ENCODE measurements at places on chromosomes 12 and 14.

DNA sequence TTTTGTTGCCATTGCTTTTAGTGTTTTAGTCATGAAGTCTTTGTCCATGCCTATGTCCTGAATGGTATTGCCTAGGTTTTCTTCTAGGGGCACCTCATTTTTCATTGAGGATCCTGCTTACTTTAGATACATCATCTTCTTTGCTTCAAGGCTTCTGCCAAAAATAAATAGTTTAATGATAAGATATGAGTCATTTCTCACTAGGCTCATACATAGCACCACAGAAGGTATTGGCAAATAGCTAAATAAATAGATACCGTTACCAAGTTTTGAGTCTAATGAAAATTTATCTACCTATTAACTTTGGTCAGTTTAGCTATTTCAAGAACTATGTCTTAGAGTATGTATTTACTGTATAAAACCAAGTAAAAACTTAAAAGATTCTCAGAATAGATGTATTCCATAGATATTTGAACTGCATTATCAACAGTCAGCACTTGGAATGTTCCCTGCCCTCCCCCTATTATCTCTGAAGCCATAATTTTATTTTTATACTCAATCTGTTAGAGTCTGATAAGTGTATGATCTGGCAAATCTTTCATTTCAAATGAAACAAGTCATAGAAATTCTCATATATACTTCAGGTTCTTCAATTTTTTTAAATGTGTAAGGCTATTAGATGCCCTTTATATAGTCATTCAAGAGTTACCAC, 310.2 kb downstream of the CCDC91 start:
- no peak for DNase-seq

DNA sequence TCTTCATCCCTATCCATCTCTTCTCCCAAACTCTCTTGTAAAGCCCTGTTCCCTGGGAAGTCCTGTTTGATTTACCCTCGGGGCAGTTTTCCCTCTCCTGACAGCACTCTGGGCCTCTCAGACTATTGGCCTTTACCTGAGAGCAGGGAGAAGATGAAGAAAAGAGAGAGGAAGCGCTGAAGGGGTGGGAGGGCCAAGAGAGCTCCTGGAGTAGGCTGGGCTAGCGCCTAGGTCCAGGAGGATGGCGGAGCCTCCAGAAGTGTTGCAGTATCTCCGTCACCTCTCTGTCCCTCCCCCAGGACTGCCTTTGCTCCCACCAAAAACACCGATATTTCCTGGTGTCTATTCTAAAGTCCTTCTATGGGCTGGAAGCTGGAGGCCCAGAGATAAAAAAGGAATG, 5.7 kb upstream of the IGFBP6 start:
- DNase-seq = no peak

- no peak for DNase-seq
These were observed 310.8 kb downstream of the BCL11B start for GRCh38 chr14:98961191-98961590.

DNA sequence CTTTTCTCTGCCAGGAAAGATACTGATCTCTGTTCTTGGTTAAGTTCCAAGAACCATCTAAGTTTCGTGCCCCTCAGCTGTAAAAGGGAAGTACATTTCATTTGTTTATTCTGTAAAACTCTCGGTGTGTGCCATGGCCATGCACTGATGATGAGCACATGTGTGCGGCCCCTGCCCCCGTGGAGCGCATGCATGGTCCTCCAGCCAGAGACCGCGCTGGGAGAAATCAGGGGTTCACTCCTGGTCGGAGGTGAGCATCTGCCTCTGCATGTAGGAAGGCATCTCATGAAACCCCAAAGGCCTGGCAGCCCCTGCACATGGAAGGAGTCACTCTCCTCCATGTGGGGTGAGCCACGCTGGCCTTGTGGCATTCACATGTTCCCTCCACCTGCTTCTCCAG, 102.5 kb upstream of the RTL1 start:
- DNase-seq = peak; percentile 40

- no peak for DNase-seq
These were observed 23.8 kb downstream of the BTG1 start for GRCh38 chr12:92121826-92122225.

GRCh38 chr12:98638009-98638408, 6.6 kb downstream of the IKBIP start:
- DNase-seq = no peak

- DNase-seq = no peak
These were observed 11.2 kb upstream of the PRPH start for GRCh38 chr12:49283541-49284429.

DNA sequence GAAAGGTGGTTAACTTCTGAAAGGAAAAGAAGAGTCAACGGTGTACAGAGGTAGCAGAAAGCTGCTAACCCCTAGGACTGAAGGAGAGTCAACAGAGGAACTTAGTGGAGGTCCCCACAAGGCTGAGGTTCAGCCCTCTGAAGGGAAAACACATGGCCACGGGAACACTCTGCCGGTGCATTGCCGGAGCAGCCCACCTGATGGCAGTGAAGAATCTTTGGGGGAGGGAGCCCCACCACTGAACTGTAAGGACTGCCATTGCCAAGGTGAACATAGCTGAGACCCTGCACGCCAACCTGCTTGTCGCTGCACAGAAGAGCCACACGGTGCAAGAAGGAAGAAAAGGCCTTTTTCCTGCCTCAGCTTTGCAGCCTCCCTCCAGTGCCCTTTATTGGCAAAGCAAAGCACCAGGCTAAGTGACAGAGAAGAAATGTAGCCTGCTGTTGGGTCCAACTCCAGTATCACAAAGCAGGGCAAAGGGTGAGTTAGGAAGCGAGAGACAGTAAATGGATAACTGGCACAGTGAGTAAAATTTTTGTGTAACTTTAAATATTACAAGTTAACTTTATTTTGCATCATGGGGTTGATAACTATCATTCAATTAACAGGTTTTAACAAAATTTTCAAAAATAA, 76.9 kb downstream of the LIN52 start:
- DNase-seq = no peak

GRCh38 chr12:25101092-25101445, 93.9 kb downstream of the DNAI7 start:
- DNase-seq = no peak

DNA sequence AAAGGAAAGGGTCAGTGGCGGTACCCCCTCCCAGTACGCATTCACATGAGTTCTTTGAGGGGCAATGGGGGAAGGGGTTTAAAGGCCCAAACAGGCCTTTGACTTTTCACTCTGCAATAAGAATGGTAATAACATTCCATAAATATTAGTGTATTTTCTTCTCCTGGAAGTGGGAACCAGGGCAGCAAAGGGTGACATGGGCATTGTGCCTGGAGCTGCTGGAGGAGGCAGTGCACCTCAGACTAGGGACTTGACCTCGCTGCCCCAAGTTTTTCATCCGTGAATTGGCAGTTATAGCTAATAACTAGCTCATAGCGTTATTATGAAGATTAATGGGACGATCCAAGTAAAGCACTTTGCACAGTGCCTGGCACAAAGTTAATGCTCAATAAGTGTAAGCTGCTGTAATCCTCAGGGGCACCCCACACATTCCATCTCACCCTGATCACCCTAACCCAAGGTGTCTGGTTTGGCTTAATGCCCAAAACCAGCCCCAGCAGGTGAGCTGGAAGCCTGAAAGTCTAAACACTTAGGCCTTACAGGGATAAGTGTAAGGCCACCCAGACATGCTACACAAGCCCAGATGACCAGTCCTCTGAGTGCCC, 2.8 kb upstream of the KCNH3 start:
- DNase-seq = no peak

- no peak for DNase-seq
These were observed 419.3 kb upstream of the SEL1L start for GRCh38 chr14:81952917-81953316.

GRCh38 chr14:90773196-90773486, 43.1 kb downstream of the TTC7B start:
- no peak for DNase-seq

DNA sequence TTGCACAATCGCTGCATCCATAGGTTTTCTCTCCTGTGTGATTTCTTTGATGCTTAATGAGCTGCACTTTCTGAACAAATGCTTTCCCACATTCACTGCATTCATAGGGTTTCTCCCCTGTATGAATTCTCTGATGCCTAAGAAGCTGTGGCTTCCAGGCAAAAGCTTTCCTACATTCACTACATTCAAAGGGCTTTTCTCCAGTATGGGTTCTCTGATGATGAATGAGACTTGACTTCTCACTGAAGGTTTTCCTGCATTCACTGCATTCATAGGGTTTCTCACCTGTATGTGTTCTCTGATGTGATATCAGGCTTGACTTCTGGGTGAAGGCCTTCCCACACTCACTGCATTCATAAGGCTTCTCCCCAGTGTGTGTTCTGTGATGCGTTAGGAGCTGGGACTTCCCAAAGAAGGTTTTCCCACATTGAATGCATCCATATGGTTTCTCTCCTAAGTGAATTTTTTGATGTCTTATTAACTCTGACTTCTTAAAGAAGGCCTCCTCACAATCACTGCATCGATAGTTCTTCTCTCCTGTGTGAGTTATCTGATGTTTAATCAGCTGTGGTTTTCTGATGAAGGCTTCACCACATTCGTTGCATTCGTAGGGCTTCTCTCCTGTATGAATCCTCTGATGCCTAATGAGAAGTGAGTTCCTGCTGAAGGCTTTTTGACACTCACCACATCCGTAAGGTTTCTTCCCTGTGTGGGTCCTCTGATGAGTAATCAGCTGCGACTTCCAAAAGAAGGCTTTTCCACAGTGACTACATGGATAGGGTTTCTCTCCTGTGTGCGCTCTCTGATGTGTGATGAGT, 30.3 kb downstream of the ZNF605 start:
- DNase-seq = no peak

GRCh38 chr14:34052658-34053014, 101.8 kb upstream of the EGLN3 start:
- DNase-seq = no peak

GRCh38 chr14:32480337-32480736, 151.2 kb downstream of the AKAP6 start:
- no peak for DNase-seq

GRCh38 chr14:104290756-104291122, 152.4 kb downstream of the KIF26A start:
- DNase-seq = peak; percentile 76

DNA sequence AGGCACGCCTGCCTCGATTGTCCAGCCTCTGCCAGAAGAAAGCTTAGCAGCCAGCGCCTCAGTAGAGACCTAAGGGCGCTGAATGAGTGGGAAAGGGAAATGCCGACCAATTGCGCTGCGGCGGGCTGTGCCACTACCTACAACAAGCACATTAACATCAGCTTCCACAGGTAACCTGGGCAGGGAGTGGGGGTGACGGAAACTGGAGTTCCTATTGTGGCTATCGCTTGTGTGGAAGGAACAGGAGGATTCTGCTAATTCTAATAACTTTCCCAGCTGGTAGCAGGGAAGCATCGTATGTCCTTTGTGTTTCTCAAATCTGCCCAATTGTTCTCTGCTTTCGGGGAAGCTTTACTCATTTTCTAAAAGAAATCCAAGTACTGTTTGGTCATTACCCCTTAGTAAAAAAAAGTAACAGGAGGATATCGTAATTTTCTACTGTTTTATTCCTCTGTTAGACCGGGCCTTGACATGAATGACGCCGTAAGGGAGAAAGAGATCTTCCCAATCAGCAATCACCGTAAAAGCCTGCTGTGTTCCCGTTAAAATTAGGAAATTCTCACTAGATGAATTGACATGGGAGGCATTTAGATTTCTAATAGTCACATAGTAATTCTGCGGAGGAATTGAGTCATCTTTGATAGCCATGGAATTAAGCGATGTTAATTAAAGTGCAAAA, 449 bp downstream of the THAP2 start:
- no peak for DNase-seq

- no peak for DNase-seq
These were observed 310.4 kb downstream of the KCNH5 start for GRCh38 chr14:62734831-62735230.

DNA sequence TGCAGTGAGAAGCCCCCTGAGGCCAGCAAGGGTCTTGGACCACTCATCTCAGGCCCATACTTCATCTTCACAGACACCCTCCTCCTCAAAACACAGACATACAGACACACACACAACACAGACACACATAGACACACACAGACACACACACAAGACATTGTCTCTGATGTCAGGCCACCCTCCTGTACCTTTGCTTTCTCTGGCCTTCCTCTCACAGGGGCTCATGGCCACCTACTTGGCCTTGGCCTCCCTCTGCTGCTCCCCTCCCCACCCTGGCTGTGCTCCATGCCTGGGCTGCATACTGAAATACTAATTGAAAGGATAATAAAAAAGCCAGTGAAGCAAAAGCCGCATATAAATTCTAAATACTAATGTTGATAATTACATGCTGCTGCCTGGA, 1.6 kb upstream of the SYNDIG1L start:
- DNase-seq = peak; percentile 15

DNA sequence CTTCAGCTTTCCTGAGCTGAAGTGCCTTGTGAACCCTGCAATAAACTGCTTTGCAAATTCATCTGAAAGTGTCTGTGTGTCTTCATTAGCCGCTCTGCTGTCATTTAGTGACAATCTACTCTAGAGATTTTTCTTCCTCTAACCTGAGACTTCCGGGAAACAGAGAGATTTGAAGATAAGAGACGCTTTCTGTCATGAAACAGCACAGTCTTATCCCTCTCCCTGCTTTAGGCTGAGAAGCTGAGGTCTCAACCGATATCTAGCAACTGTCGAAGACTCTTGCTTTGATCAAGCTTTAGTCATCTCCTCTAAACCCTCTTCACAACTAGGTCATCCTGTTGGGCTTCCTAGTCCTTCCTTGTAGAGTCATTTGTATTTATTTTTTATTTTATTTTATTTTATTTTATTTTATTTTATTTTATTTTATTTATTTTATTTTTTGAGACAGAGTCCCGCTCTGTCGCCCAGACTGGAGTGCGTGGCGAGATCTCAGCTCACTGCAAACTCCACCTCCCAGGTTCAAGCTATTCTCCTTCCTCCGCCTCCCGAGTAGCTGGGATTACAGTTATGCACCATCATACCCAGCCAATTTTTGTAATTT, 1.2 kb downstream of the RNASE2 start:
- DNase-seq = no peak

DNA sequence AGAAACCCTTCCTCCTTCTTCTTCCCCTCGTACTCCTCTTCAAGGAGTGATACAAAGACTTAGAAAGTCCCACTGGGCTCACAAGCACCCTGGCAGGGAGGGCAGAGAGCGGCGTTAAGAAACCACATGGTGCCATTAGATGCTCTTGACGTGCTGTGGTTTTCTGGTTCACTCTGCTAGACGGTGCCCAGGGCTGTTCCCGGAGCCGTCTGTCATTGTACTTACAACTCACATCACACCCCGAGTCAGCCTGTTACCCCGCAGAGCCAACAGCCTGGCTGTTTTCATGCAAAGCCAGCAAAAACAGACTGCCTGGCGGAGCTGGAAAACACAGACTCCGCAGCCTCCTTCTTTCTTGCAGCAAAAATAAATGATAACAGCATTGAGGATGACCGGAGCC, 232.6 kb upstream of the TBX3 start:
- DNase-seq = no peak

- DNase-seq = no peak
These were observed 1084.7 kb downstream of the SLC6A15 start for GRCh38 chr12:83827860-83828259.

- no peak for DNase-seq
These were observed 82.4 kb downstream of the PPP2R5E start for GRCh38 chr14:63460680-63461369.

DNA sequence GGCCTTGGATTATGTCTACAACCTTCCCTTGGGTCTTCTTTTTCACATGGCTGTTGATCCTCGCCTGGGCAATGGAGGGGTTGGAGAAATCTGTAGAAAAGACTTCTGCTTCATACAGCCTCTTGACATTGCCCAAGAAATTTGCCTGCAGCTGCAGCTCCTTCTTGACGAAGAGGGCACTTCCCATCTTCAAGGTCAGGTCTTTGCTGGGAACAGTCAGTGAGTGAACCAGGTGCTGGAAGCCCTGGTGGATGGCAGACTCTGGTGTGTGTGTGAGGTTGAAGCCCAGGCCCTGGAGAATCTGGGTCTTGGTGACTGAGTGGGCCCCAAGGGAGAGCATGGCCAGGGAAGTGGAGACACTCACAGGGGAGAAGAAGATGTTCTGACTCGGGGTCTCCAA, 6.7 kb downstream of the SERPINA9 start:
- peak; percentile 24 for DNase-seq

All from suprapubic skin (tissue), 4 donors.